ENCODE measurements at places on chromosomes 13 and 19. TPM values are rescaled to one million over a fixed set of nuclear protein-coding genes. Genes with fewer than 3 reads are reported as not detected.

RFPL4AL1 gene
- not detected for total RNA-seq

ZNF223 gene
- 5.5 TPM for total RNA-seq

ADGRE3 gene
- not detected for total RNA-seq

DNA sequence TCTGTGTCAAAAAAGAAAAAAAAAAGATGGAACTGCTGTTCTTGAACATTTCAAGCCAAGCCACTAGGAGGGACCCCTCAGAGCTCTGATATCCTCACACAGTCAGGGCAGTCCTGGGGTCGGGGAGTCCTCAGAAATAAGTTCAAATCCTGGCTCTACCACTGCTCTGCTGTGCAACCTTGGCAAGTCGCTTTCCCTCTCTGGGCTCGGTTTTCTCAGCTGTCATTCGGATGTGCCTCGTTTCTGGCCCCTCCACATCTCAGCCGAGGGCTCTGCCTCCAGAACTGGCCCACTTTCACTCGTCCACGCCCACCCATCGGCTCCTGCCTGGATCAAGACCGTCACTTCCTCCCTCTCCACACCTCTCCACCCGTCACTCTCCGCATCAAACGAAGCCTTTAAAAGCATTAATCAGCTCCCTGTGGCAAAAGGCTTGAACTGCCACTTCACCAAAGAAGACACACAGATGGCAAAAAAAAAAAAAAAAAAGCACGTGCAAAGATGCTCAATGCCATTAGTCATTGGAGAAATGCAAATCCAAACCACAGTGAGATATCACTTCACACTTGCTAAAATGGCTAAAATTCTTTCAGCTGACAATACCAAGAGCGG is 7.4 kb upstream of the ZNRF4 start:
- ATAC-seq: no peak

DNA sequence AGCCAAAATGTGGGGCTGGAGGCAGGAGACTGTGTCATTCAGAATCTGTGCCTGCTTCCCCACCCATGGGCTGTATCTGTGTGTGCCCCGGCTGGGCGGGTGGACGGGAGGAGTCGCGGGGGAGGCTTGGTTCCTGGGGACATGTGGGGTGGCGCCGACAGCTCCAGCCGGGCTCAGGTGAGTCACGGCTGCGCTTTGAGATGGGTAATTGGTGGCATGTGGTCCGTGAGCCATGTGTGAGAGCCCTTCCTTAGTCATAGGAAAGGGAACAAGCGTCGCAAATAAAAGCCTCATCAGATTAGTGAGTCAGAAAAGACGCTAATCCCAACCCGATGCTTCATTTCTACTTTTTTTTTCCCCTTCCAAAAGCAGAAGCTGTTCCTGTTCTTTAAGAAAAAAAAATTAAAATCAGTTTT is 118.6 kb upstream of the ZNF536 start:
- ATAC-seq: no peak
